ENCODE measurements at places on chromosomes 3 and 15. TPM values are rescaled to one million over a fixed set of nuclear protein-coding genes. Genes with fewer than 3 reads are reported as not detected.

Gene B3GNT5
- total RNA-seq = 22.8 TPM

Gene ERICH6
- total RNA-seq = not detected

Gene GOLGA6D
- not detected for total RNA-seq

DNA sequence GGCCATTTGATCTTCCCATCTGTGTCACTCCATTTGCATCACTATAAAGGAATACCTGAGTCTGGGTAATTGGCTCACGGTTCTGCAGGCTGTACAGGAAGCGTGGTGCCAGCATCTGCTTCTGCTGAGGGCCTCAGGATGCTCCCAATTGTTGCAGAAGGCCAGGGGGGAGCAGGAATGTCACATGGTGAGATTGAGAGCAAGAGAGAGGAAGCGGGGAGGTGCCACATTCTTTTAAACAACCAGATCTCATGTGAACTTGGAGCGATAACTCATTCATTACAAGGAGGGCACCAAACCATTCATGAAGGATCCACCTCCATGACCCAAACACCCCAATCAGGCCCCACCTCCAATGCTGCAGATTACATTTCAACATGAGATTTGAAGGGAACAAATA lies 13.1 kb upstream of the RAB7A start:
- no peak for DNase-seq

DNA sequence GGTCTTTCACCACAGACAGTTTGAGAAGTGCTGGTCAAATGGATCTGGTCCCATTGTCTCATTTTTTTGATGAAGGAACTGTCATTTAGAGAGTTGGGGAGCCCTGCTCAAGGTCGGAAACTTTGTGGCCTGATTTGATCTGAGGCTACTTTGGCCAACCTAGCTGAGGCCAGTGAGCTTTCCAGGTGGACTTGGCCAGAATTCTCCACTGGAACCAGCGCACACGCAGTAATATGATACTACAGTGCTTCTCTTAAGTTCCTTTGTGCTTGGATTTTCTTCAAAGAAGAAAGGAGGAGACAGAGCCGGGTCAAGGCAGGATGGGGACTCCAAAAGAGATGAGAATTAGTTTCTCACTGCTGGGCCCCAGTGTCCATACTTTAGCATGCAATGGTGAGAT lies 50.5 kb downstream of the CCNB2 start:
- no peak for DNase-seq

DNA sequence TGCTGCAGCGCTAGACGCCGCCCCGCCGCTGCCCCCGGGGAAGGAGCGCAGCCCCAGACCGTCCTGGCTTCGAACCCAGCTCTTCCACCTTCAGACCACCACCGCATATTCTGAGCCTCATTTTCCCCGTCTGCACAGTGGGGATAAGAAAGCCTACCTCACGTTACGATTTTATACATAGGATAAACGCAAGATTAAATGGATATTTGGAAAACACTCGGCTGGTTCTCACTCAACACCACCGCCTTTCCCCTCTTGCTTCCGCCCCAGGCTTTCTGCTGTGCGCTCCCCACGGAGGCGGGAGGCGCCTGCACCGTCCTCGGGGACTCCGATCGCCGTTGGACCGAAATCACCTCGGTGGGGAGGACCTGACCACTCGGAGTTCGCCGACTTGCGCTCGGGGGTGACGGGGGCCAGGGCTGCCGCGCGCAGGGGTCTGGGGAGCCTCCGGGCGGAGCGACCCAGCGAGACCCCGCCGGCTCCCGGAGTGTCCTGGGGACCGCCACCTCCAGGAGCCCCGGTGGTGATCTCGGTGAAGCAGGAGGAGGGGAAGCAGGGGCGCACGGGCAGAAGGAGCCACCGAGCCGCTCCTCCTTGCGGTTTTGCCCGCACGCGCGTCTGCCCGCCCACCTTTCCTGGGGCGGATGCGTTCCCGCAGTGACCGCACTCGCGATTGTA lies 4.0 kb downstream of the FBXL22 start:
- DNase-seq = peak; percentile 74

GRCh38 chr3:117645561-117646242 lies 936.1 kb downstream of the TUSC7 start:
- DNase-seq = no peak

- DNase-seq = no peak
Measured at GRCh38 chr15:40510201-40510600, 39.4 kb downstream of the CHST14 start.

GRCh38 chr3:44782891-44783290 lies 21.3 kb downstream of the KIF15 start:
- no peak for DNase-seq

- DNase-seq = no peak
Measured at GRCh38 chr3:179716226-179716625, 63.4 kb downstream of the USP13 start.

DNA sequence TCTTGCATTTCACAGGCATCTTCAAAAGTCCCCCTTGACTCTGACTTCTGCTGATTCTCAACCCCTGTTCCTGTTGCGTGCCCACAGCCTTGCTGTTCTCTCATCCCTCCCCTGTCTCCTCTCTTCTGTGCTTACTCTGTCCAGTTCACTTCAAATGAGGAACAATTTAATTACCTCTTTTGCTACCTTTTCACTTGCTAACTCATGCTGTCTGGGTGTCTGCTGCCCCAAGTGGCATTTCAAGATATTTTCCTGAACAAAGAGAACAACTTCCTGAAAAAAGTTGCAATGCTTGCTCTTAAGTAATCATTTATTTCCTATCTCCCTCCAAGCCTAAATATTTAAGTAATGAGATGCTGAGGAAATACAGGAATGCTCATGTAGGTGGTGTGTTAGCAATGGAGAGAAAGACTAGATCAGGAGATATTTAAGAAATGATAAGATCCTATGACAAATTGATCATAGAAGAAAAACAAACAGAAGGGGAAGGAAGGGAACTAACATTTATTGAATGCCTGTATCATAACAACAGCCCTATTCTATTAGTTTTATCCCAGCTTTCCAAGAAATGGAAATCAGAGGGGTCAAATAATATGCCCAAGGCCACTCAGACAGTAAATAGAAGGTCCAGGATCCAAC lies 42.2 kb downstream of the SV2B start:
- DNase-seq = no peak

GRCh38 chr3:106086038-106086437 lies 217.2 kb upstream of the CBLB start:
- no peak for DNase-seq

DNA sequence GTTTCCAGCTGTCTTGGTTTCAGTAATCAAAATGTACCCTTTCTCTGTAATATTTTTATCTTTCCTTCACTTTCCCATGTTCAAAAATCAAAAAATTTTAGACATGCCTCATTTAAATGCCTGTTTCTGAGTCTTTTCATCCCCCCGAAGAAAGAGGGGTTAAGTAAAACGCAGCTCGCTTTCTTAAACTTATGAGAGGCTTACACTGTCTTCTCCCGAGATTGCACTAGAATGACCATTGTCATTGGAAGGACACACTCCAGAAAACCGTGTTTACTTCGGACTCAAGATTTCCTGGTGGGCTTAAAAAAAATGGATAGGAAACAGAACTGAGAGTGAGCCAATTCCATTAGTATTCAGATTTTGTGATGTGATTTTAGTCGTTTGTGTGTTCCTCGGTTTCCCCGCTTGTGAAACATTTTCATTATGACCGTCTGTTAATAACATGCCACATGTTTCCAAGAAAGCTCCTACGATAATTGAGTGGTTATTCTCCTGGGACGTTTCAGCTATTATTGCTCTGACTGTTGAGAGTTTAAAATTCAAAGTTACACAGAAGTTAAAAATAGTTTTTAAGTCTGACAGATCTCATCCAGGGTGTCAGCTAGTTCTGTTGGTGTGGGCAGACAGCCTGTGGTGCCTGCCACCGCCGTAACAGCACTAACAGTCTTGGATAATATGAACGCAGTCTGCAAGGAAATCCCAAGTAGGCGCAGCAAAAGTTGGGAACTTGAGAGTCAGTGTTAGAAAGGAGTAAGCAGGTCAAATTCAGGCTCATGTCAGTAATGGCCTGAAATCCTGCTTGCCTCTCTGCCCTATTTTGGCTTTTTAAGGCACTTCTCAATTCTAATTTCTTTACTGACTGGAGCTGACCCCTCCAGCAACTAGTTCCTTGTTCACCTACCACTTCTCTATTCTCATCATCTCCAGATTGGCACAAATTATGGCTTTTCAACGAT lies 1.5 kb downstream of the CRYBG3 start:
- DNase-seq = no peak

DNA sequence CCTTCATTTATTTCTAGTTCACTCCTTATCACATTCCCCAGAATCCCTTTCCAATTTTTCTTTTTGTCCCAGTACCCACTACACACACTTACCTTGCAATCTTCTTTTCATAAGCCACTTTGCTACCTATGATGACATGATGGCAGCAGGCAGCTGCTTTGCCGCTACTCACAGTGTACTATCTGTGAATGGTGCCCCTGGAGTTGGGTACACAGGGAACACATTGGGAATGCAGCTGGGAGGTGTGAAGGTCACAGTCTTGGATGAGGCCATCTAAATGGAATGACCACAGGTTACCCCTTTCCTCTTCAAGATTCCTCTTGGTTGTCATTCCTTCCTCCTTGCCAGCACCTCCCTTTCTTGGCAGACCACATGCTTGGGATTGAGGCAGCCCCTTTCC lies 20.8 kb upstream of the TNIK start:
- DNase-seq = no peak

- no peak for DNase-seq
Measured at GRCh38 chr15:78969687-78970349, 25.0 kb upstream of the CTSH start.

All from activated CD4-positive, alpha-beta T cell treated with anti-CD3 and anti-CD28 coated beads for 36 hours (primary cell).